ENCODE measurements at places on chromosomes 5 and 9. TPM values are rescaled to one million over a fixed set of nuclear protein-coding genes. Genes with fewer than 3 reads are reported as not detected.

- H3K4me1 ChIP-seq, result no peaks in the 10 kb centered on the region
- no peak for DNase-seq
- peaks cover 24% of the 10 kb centered on the region for H3K36me3 ChIP-seq
- H3K27me3 ChIP-seq, result no peaks in the 10 kb centered on the region
- H3K27ac ChIP-seq, result no peak overlapping the region
Measured at GRCh38 chr9:27545471-27545870, 15.9 kb upstream of the MOB3B start.

Gene MYMK
- total RNA-seq, result not detected

Gene CCDC192
- not detected for total RNA-seq

GRCh38 chr9:98944734-98945074, 997 bp downstream of the COL15A1 start:
- H3K4me3 ChIP-seq, result no peak overlapping the region
- no peaks in the 10 kb centered on the region for H3K36me3 ChIP-seq
- peaks cover 61% of the 10 kb centered on the region for H3K27me3 ChIP-seq
- H3K4me1 ChIP-seq, result peaks cover 2% of the 10 kb centered on the region

GRCh38 chr5:173745557-173745956, 129.1 kb upstream of the BOD1 start:
- H3K4me1 ChIP-seq, result no peaks in the 10 kb centered on the region
- DNase-seq, result no peak
- H3K27me3 ChIP-seq, result no peaks in the 10 kb centered on the region
- H3K4me3 ChIP-seq, result no peak overlapping the region
- H3K27ac ChIP-seq, result no peak overlapping the region

GRCh38 chr9:129472651-129473102, 148.2 kb downstream of the C9orf50 start:
- DNase-seq, result no peak
- no peak overlapping the region for H3K27ac ChIP-seq
- H3K4me1 ChIP-seq, result peaks cover 5% of the 10 kb centered on the region
- no peak overlapping the region for H3K4me3 ChIP-seq
- H3K36me3 ChIP-seq, result no peaks in the 10 kb centered on the region
